ENCODE measurements at places on chromosomes 11 and 22.
A peak's percentile ranks its signal among the peaks of the same experiment; 100 is the strongest.

DNA sequence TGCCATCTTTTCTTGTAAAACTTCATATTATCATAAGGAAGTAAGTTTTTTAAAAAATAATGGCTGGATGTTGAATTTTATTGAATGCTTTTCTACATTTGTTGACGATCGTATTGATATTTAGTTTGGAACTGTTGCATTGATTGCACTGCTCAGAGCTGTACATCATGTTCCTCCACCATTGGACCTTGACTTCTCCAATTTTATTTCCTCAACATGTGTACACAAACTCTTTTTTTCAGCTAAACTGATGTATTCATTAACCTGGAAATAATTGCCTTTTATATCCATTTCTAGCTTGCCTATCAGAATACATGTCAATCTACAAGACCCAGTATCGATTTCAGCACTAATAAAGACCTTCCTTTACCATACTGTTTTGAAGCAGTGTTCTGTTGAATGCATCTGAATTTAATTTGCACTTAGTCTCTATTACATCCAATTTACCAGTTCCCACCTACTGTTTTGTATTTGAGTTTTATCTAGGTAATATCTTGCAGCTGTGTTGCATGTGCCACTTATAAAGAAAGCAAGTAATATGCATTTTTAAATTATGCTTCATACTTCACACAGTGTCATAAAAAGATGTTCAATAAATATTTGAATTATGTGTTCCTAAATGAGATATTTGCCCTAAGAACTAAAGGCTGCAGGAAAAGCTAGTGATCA is 5.5 kb downstream of the CEP57 start:
- no peak for DNase-seq

DNA sequence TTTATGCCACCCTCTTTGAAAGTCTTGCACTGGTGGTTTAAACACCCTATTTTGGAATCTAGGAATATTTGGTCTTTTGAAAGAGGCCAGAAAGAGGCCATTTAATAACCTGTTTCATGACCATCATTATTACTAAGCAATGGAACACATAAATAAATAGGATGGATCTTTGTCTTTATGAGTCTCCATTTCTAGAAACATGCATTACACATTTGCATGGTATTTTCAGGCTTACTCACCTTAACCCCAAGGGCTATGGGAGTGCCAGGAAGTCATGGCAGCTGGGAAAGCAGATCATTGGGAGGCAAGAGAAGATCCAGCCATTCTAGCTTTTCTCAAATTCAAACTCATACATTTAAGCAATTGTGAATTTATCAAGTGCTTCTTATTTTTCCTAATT is 185.8 kb upstream of the POU2AF2 start:
- peak; percentile 45 for DNase-seq

GRCh38 chr22:41075946-41076345 is 16.4 kb upstream of the EP300 start:
- no peak for DNase-seq

- DNase-seq, result no peak
Measured at GRCh38 chr11:69864686-69865661, 45.8 kb upstream of the FGF3 start.

DNA sequence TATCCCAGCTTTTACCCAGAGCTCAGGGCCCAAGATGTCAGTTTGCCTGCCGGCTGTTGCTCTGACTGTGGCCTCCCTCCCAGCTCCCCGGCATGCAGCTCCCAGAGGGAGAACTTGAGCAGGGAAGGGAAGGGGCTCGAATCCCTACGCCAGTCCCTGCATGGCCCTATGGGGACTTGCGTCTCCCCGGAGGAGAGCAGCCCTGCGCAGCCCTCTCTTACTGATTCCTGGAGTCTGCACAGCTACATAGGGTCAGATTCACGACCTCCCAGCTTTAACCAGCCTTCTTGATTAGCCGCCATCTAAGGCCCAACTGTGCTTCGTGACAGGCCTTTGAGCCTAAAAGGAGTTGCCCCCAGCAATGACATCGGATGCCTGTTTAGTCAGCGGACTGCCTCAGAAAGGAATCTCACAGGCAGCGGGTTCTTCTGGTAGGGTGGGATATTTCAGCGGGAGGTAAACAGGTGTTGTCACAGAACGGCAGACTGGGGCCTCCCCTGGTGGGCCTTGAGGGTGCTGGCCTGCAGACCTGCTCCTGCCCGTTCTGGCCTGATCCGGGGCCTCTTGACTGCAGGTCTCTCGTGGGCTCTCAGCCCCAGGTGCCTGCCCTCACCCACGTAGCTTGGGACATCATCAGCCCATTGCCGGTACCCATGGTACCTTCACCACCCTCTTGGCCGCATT is 43.8 kb upstream of the KCNQ1OT1 start:
- DNase-seq, result no peak

DNA sequence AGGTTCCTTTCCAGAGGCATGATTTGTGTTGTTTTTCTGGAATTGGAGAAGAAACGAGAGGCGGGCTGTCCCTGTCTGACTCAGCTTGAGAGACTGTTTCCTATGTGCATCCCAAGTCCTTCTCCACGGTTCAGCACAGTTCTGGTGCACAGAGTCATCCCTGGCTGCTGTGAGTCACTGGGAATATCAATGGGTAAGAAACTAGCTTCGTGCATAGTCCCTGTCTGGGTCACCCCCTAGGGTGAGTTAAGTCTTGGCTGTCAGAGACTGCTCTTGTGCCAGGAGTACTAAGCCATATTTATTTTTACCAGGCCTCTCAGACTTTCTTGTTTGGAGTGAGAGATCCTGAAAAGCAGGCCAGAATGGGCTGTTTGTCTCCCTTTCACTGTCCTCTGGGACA is 2.4 kb upstream of the LRP4 start:
- peak; percentile 94 for DNase-seq
